GM04503 (cell line): ENCODE measurements at places on chromosomes 1 and 21.

- DNase-seq: no peak
Observed at GRCh38 chr1:194369060-194369459, 1182.6 kb upstream of the B3GALT2 start.

DNA sequence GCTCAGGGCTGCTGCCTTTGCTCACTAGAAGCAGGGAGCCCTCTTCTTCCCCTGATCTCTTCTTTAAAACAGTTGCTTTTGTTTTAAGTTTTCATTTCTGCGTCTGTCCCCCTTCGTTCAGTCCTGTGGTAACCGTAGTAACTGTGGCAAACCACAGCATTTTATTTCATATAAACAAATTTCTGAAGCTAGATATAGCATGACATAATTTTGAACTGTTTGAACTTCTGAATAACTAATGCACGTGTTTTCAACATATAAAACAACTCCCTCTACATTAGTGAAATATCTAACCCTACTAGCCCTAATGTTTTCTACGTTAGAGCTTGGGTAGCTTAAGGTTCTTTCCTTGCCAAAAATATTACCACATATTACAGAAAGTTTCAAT is 104.6 kb downstream of the DISP1 start:
- no peak for DNase-seq

GRCh38 chr1:192003295-192004077 is 154.8 kb upstream of the RGS18 start:
- DNase-seq: no peak

GRCh38 chr21:36004441-36004840 is 55.9 kb downstream of the SETD4 start:
- DNase-seq: no peak

DNA sequence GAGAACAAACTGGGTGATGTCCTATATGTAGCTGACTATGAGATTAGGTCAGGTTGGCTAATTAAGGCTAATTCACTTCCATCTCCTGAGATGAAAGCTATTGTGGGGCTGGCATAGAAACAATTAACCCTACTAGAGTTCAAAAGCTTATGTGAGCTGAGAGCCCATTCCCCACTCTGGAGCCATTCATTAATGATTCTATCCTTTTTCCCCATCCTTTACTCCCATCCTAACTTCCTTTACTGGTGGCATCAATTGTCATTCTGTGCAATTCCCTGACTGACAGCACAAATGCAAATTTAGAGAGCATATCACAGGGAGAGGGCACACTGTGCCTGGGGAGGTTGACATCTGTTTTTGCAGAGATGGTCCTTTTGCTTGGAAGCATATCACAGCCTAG is 103.9 kb downstream of the URB2 start:
- no peak for DNase-seq

GRCh38 chr1:231665101-231665500 is 38.5 kb downstream of the DISC1 start:
- DNase-seq: no peak

DNA sequence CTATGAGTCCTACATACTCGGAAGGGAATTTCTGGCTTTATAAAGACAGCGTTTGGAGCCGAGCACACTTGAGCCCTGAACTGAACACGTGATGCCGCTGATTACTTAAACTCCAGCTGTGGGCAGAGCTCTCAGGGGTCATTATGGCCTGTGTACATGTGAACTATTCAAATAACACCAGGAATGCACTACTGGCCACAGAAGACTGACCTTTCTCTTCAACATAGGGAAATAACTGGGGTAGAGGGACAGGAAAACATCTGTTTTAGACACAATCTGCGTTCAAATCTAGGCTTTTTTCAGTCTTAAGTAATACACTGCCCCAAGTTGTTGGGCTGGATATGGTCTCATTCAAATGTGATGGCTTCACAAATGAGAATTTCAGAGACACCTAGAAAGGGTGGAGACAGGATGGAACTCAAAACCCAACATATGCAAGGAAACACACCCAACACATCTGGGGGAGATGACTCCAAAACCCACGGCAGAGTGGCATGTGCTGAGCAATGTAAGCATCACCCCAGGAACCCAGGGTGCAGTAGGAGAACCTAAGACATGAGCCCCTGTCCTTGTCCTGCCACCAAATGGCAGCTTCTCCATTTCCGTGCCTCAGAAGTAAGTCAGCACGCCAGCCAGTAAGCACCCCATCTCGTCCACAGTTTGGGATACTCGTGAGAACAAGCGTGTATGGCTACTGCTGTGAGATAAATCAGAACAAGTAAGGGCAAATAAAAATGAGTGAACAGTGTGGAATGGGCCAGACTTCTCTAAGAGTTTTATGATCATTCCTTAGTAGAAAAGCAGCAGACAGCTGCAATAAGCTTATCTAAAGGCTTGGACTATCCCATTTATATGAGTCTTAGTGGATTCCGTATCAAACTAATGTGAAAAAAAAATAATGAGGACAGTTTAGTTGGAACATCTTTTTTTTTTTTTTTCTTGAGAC is 24.9 kb downstream of the NID1 start:
- DNase-seq: no peak

DNA sequence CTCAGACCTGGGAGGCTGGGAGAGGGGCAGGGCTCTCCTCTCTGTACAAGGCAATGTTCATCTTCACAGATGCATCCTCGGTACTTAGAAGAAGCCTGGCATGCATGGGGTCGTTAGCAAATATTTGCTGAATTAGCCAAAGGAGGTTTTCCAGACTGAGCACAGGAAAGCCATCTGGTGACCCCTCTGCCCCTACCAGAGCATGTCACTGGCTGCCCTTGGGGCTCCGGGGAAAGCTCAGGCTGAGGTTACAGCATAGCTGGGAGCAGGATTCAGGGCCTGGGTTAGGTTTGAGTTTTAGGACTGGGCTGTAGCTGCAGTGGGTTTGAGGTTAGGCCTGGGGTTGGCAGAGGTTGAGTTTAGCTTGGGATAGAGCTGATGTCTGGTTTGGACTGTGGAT is 43.4 kb upstream of the ZBTB40 start:
- DNase-seq: no peak

GRCh38 chr1:47563201-47563600 is 125.4 kb downstream of the FOXD2 start:
- DNase-seq: no peak

- peak; percentile 72 for DNase-seq
Observed at GRCh38 chr1:201383647-201384405, 6.3 kb upstream of the TNNT2 start.

DNA sequence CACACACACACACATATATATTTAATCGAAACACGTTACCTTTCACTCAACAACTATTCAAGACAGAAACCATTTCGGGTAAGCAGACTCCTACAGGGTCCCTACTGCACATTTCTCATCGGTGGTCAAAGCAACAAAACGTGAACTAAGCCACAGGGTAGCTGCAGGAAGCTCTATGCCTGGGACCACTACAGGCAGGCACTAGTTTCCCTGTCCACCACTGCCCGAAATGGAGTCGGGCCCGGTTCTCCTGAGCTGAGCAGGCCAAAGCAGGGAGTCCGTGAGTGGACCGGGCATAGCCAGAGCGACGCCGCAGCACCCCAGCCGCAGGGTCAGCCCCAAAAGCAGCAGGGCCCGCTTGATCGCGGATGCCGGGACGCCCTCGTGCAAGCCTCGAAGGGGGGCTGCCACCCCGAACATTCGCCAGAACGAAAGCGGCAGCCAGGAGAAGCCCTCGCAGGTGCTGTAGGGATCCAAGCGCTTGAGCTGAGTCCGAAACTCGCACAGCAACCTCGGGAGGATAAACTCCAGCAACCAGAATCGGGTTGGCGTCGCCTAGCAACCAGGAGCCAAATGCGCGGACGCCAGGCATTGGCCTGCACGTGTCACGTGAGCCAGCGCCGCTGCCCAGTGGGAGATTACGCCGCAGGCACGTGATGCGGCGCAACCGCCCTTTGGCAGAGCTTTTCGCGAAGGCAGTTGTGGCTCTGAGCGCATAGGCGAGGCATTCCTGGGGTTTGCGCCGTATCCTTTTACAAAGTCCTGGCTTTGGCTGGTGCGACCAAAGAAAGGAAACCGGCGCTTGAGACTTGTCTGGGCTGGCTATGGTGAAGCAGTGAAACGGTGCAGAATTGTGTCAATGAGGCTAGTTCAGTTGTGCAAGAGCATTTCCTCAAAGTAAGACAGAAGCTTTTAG is 13.9 kb upstream of the DDI2 start:
- peak; percentile 86 for DNase-seq

DNA sequence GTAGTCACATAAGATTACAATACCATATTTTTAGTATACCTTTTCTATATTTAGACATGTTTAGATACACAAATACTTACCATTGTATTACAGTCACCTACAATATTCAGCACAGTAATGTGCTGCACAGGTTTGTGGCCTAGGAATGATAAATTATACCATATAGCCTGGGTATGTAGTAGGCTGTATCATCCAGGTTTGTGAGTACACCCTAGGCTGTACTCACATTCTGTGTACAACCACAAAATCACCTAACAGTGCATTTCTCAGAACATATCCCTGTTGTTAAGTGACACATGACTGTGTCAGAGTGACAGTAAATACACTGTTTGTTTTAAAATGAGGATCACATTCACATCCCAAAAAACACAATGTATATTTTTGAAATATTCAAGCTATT is 11.2 kb downstream of the KRTAP21-3 start:
- no peak for DNase-seq

DNA sequence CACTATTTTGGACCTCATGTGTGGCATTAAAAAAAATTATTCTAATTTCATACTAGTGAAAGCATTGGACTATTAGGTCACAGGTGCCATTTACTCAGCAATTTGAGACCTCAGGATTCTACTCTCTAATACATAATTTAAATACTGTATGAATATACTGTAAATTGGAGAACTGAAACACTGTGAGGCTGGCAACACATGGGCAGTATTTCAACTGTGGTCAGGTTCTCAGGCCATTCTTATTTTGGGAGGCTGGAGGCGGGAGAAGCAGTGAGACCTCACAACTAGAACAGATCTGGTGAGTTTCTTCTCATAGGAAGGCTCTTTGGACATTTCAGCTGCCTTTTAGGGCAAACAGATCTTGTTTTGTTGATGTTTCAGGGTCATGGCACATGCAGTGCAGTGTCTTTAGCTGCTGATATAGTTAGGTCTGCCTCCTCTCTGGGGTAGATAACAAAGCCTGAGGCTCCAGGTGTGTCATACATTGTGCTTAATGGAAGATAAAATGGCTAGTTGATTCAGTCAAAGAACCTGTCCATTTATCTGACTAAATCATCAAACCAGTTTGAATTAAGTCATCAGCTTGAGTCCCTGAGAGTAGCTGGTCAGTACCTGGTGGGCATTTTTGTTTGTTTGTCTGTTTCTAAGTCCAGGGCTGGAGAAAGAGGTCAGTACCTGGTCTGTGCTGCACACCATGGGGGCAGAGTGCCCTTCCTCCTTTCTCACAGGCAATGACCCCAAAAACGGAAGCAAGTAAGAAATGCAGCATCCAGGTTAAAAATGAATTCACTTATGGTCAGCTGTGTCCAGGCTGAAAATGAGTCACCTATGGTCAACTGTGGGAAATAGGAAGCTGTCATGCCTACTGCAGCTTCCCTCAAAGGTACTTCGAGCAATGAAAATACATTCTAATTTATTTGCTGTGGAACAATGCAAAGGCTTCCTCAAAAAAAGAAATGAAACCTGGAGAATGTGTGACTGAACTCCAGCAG is 216.2 kb downstream of the SDCCAG8 start:
- DNase-seq: no peak

DNA sequence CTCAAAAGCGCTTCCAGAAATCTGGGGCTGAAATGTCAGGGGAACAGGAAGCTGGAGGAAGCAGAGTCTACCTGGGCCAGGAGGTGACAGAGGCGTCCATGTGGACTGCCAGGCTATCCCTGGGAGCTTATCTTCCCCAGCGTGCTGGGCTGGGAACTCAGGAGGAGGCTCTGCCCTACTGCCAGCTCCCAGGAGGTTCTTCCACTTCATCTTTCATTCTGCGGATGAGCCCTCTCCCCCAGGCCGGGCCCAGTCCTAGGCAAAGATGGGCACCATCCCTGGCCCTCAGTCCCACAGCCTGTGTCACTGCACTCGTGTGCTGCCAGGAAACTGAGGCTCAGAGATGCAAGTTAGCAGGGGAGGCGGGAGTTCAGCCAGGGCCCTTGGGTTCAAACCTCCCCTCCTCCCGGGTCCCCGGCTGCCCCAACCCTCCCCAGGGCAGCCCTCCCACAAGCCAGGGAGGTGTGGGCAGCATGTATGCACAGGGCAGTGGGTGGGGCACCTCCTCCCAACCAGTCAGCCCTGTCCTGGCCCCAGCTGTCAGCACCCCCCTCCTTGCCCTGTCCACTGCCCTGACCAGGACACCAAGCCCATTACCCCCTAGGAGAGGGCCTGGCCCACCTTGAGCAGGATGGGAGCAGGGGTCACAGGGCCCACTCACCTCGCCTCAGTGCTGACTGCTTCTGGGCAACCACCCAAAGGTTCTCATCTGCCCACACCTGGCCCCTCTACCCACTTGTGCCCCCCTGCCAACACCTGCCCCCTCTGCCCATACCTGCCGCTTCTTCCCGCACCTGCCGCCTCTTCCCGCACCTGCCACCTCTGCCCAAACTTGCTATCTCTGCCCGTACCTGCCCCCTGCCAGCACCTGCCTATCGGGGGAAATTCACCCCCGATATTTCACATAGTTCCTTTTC is 226.0 kb downstream of the NPHP4 start:
- DNase-seq: no peak

DNA sequence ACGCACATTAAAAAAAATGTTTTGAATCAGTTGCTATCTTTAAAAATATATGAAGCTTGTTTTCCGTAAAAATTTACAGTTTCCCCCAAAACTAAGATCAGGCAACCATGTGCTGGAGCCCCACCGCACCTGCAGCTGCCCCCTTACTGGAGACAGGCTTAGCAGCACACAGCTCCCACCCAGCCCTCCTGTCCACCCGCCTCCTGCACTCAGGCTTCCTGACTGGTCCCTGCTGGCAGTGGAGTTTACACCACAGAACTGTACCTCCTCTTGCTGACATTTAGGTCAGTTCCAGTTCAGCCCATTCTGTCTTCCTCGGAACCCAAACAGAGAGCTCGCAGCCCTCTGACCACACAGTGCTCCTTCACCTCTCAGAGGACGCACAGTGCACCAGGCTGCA is 2.1 kb downstream of the GPR161 start:
- DNase-seq: no peak

- DNase-seq: no peak
Observed at GRCh38 chr1:39317910-39318633, 113.6 kb downstream of the MACF1 start.

GRCh38 chr21:44985441-44986401 is 45.9 kb downstream of the SLX9 start:
- no peak for DNase-seq

DNA sequence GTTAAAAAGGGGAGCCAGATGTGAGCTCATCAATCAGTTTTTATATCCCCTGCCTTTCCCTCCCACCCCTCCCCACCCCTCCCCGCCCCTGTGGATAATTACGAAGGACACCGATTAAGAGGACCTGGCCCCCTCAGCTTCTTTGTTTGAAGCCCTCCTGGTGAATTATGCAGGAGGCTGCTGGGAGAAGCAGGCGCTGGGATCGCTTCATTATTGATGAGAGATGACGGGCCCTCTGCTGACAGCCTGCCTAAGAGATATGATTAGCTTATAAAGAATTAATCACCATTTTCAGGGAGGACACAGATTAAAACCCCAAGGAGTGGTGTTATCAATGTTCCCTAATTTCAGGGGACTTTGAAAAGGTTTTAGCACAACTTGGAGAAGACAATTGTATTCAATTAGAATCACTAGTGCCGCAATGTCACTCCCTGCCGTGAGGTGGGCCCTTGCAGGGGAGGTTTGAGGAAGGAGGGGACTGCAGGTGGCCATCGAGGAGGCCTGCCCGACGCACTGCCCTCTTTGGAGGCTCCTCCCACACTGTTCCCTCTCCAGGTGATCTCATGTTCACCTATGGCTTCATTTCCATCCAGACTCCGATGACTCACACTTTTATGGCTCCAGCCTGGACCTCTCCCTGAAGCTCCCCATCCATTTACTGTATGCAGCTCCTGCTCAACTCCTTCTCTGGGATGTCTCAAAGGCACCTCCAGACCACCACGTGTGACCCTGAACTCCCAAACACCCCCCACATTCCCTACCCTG is 67.0 kb upstream of the KLHDC7A start:
- no peak for DNase-seq
